ENCODE measurements at places on chromosomes 12 and 14.

GRCh38 chr12:85713373-85713772, 122.8 kb downstream of the RASSF9 start:
- DNase-seq, result no peak

- no peak for DNase-seq
These were observed 1204.8 kb downstream of the GALC start for GRCh38 chr14:86788224-86788623.

- DNase-seq, result no peak
These were observed 67.2 kb downstream of the TESC start for GRCh38 chr12:117031843-117032592.

DNA sequence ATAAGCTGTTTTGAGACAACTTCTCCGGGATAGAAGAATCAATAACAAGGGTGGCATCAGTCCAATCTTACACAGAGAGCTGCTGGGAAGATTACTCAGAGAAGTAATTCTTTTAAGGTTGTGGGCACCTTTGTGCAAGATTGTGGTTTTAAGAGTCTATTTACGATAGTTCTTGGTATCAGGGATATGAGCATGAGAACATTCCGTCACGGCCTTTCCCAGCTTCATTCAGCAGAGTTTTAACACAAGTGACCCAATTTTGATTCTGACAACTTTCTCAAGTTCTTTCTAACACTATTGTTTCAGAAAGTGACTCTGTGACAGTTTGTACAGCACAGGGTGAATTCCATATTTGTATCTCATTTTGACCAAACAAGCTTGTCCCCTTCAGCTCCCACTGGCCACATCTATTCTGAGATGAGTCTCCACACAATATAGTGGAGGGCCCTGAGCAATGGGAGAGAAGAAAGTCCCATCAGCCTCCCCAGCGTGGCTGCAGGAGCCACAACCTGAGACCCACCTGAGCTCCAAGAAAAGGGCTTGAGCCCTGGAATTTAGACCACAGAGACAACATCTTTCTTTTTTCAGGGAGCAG, 869.2 kb downstream of the TMEM121 start:
- DNase-seq, result no peak

GRCh38 chr14:96590190-96590864, 88.1 kb downstream of the PAPOLA start:
- no peak for DNase-seq

- no peak for DNase-seq
These were observed 86.9 kb upstream of the STXBP6 start for GRCh38 chr14:25136811-25137210.

GRCh38 chr14:100715803-100716202, 10.9 kb upstream of the DLK1 start:
- no peak for DNase-seq

- DNase-seq, result no peak
These were observed 1.1 kb downstream of the SDR39U1 start for GRCh38 chr14:24441485-24441884.

- no peak for DNase-seq
These were observed 35.1 kb downstream of the CAMKK2 start for GRCh38 chr12:121261398-121261797.
